NCI-H774 (cell line): ENCODE measurements at places on chromosomes 7 and 10.

DNA sequence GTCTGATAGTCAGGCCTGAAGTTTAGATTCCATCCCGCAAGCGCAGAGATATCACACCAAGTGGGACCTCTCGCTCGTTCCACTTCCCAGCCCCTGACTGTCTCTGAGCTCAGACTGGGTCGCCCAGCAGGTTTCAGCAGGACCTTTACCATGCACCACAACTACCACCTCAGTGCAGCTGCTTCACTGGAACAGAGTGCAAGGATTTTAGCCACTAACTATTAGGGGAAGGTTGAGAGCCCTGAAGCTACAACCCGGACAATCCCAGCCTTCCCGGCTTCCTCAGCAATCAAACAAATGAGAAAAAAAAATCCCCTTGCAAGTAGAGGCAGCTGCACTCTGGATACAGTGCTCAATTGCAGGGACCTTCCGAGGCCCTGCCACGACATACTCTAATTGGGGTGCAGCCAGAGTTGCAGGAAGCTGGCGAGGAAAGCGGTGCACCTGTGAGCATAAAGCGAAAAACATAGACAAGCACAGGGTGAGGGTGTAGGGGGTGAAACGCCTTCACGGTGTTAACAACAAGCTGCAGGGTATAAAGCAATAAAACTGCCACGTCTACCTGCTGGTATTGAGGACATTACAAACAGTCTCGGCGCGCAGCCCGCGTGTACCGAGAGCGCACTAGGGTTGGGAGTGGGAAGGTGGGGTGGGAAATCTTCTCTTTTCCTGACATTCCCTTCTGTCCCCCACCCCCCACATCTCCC is 2.6 kb upstream of the DLX6 start:
- no peak for DNase-seq

- no peak for DNase-seq
Measured at GRCh38 chr10:129471447-129472175, 4.6 kb downstream of the MGMT start.

DNA sequence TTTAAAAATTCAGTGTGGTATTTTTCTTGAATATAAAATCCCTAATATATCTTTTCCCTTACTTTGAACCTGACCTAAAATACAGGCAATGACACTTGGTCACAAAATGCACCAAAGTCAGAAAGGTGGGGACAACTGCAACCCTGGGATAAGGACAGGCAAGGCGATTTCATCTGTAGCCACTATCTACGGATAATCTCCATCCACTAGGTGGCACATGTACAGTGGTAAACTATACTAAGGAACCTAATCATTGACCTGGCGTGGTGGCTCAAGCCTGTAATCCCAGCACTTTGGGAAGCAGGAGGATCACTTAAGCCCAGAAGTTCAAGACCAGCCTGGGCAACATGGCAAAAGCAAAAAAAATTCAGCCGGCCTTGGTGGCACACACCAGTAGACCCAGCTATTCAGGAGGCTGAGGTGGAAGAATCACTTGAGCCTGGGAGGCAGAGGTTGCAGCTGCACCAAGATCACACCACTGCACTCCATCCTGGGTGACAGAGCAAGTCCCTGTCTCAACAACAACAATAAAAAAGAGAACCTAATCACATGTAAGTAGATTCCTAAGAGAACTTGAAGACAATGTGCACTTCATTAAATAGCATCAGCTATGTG is 98.9 kb downstream of the KMT2C start:
- DNase-seq, result peak; percentile 44

GRCh38 chr10:47319784-47320183 is 2.5 kb upstream of the GDF2 start:
- no peak for DNase-seq

DNA sequence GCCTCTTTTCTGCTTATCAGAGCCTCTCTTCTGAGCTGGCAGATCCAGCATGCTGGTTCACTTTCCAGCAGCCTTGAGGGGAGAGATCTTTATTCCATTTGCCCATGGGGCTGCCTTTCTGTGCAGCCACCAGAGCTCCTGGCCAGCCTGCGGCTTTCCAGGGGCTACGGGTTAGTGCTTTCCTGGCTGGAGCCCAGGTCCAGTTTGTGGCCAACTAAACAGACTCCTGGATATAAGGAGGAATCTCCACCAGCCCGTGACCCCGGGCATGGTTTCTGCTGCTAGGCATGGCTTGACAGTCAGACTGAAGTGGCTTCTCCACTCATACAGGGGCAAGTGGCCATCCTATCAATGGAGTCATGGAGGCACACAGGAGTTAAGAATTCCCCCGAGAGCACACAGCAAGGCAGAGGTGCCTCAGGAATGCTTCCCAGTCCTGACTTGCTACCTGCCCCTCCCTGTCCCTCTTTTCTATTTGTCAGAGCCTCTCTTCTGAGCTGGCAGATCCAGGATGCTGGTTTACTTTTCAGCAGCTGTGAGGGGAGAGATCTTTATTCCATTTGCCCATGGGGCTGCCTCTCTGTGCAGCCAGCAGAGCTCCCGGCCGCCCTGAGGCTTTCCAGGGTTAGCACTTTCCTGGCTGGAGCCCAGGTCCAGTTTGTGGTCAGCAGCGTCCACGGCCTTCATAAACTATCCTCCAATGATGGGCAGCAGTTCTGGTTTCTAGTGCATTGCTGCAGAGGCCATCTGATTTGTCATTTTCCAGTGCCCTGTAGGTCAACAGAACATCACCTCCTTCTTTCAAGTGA is 35.9 kb downstream of the TSPAN15 start:
- no peak for DNase-seq

GRCh38 chr10:90788968-90789367 is 68.9 kb downstream of the HTR7 start:
- no peak for DNase-seq

DNA sequence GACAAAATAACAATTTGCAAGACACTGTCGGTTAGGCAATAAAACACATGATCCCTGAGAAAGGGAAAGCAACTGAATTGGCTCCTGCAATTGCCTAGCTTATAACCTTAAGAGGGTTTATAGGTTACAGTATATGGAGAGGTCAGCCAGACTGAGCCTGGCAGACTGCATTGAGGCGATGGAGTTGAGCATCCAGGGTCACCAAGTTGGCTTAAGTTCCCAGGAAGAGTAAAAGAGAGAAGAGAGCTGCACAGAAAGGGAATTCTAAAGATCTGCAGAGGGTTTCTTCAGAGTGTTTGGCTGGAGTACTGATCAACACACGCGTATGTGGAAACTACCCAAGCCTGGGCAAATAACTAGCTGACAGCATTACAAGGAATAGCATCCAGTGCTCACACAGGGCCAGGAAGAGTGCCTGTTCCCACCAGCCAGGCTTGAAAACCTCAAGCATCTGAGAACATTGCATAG is 11.2 kb downstream of the ANKMY2 start:
- DNase-seq, result no peak

GRCh38 chr7:75727881-75728593 is 10.7 kb downstream of the HIP1 start:
- no peak for DNase-seq

DNA sequence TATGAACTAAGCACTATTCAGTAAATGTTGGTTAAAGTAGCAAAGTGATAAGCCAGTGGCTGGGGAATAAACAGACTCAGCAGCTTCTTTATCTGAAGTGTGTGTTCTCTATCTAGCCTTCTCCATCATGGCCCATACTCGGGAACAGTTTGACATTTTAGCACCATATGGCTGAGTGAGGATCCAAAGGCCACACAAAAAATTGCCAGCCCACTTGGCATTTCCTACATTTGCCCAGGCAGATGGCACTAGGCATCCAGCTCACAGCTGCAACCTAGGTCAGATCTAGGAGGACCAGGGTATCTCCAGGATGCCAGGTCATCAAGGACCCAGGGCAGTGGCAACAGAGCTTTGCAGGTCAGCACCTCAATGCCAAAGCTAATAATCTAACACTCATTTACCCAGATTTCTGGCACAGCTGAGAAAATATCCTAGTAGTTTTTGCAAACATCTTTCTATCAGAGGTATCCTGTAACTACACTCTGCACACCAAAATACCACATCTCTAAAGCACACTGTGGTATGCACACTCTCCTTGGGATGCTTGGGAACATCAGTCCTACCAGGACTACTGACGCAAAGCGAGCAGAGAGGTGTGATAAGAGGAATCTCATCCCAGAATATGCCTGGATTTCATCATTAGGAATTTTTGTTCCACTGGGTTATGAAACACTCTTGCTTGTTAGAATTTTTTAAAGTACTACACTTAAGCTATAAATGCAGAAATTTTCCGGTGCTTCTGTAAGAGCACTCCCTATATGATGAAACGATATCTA is 61.7 kb downstream of the DOCK4 start:
- DNase-seq, result no peak

DNA sequence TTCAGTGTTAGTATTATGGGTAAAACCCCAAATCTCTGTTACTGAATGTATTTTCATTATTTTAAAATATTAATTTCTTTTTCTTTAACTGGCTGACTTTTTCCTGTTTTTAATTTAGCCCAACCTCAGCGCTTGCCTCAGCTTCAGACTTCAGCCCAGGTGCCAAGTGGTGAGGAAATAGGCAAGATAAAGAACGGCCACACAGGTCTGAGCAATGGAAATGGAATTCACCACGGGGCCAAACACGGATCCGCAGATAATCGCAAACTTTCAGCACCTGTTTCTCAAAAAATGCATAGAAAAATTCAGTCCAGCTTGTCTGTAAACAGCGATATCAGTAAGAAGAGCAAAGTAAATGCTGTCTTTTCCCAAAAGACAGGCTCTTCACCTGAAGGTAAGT is 57.5 kb downstream of the MDFIC start:
- no peak for DNase-seq

- no peak for DNase-seq
Measured at GRCh38 chr10:119713744-119714483, 11.9 kb upstream of the INPP5F start.

GRCh38 chr10:16520900-16521299 is 779 bp downstream of the C1QL3 start:
- no peak for DNase-seq

DNA sequence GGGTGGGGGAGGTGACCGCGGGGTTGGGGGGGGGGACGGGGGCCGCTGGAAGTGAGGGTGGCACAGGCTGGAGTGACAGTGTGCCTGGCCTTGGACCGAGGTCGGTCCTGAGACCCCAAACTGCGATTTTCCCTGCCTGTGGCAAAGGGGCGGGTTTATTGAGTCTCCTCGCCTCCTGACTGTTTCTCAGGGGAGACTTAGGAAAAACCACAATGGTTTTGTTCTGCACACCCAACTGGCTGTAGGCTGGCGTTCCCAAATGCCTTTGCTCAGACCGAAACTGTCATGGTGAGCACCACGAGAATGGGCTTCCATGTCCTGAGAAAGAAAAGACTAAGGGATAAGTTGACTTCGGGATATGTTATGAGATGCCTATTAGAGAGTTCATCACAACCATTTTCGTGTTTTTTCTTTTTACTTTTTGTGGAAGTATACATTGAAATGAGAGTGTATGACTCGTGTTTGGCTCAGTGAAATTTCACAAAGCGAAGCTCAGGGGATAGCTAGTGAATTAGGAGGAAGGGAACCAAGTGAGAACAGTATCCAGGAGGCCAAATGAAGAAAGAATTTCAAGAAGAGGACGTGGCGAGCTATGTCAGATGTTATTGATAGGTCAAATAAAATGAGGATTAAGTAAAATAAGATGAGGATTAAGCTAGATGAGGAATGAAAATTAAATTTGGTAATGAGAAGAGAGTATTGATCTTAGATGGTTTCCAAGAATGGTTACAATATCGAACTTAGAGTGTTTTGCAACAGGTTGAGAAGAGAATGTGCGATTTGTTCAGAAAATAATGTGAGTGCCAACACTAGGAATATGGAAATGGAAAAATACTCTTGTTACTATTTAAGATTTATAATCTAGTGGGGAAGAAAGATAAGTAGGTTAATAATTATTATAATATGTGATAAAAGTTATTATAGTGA is 918 bp downstream of the NET1 start:
- DNase-seq, result no peak

DNA sequence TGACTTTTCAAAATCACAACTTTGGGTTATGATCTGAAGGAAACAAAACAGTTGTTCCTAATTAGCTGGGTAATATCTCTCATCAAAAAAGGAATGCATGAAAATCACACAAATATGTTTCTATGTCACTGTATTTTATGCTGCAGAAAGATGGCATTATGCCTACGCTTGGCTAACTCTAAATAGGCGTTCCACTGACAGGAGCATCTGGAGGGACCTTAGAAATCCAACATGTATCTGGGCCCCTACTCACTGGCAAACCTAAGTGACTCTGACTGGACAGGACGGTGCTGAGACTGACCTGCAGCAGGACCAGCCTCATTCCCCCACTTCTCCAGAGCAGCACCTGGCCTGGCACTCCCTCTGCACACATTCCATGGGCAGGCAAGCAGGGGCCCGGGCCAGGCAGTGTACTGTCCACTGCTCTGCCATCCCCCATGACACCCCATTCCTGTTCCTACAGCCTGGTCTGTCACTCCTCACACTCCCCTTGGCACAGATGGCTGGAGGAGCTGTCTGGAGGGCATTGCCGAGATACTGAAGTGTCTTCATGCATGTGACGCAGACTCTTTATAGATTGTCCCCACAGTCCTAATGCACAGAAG is 2.6 kb upstream of the MYL7 start:
- DNase-seq, result no peak

GRCh38 chr7:114922026-114922651 is at the start of gene MDFIC:
Gene MDFIC (plus strand): TSS chr7:114922094. CDS start chr7:114923034, 940 bp downstream.
- no peak for DNase-seq

DNA sequence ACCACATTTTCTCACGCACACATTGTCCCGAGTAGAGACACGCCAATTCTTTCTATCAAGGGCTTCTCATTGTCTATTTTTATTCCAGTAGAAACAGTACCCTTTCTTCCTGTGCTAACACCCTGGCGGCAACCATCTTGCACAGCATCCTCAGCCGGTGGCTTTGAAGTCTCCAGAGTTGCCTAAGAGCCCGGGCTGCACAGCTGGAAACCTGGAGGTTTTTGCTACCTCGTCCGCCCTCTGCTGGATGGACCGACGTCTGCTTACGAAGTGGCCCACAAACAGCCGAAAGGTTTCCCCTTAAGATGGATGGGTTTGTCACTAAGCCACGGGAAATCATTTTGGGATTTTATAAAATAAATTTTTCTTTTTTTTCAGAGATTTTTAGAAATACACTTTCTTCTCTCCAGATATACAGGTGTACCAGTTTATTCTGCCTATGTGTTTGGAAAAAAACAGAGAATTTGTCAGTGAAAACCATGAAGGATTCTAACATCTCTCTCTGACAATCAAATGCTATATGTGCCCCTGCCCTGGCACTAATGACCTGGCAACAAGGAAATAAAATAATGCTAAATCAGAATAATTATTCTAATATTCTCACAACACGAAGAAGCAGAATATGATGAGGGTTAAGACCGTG is 81.8 kb upstream of the FAM204A start:
- DNase-seq, result peak; percentile 57

DNA sequence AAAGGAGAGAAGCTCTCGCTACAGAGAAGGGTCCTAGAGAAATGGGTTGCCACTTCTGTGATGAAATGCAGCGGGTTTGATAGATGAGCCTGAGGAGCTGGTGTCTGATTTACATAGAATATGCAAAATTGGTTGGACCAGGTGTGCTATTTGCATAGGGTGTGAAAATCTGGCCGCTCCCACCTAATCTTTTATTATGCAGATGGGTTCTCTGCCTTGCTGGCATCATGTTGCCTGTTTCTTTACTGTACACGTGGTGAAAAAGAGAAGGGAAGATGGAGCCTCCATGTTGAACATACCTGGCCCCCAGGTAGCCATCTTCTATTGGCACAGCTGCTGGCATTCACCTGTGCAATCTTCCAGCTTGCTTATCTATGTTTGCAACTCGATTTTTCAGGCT is 212.2 kb downstream of the ANKRD7 start:
- DNase-seq, result no peak

GRCh38 chr10:82150123-82150900 is 275.3 kb downstream of the NRG3 start:
- no peak for DNase-seq
